ENCODE measurements at places on chromosomes 6 and 20.

- no peak for DNase-seq
Observed at GRCh38 chr6:158164579-158165170, 3.4 kb downstream of the SERAC1 start.

DNA sequence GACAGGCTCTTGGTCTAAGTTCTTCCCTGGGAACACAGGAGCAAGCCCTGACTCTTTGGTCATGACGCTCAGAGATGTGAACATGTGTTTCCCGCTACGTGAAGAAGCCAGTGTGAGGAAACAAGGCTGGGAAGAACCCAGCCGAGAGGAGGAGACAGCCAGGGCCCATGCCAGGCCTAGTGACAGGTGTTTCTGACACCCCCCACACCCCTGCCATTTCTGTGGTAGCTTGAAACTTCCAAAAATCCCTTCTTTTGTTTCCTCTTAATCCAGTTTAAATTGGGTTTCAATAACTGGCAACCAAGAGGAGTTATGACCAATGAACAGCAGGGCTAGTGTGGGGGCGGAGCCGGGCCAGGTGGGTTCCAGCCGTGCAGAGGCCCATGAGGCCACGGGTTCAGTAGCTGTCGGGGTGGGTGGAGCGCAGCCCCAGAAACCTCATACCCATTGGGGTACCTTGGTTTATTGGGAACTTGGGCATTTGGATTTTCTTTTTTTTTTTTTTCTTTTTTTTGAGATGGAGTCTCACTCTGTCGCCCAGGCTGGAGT lies 33.5 kb downstream of the WRNIP1 start:
- DNase-seq, result no peak

GRCh38 chr6:79894939-79895338 lies 52.4 kb downstream of the ELOVL4 start:
- DNase-seq, result no peak

GRCh38 chr6:116424001-116424400 lies 37.2 kb upstream of the CALHM6 start:
- peak; percentile 52 for DNase-seq

GRCh38 chr20:25532971-25533391 lies 52.4 kb downstream of the NINL start:
- DNase-seq, result no peak

DNA sequence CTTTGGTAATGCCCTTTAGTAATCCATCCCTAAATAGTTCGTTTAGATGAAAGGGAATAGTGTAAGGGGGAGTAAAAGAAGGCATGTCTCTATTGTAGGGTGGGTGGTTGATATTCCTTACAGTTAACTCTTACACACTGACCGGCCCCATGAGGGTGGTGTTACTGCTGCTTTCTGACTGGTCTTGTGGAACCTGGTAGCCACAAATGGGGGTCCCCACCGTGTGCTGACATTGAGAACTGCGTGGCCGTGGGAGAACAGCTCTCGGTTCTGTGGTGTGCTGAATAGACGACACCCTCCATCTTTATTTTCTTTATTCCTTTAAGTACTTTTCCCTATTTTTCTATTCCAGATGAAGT lies 19.3 kb downstream of the MRAP2 start:
- DNase-seq, result no peak

DNA sequence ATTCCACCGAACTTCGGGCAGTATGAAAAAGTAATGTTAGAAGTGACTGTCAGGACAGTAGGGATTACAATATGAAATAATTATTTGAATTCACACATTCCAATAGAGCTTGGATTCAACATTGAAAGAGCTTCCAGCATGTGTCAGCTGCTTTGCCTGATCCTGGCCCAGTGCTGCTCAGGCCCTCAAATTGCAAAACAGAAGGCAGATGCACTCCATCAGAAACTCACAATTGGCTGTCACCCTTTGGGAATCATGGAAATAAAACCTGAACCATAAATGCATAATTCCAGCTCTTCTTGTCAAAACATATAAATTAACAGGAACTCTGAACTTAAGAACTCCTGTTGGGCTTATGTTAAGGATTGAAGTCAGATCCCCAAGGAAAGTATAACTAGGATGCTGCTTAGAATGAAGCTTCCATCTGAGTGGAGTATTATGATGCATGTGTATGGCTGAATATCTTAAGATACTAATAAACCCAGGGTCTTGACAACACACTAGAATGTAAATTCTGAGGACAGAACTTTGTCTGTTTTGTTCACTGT lies 1.8 kb upstream of the NDUFAF4 start:
- DNase-seq, result no peak

DNA sequence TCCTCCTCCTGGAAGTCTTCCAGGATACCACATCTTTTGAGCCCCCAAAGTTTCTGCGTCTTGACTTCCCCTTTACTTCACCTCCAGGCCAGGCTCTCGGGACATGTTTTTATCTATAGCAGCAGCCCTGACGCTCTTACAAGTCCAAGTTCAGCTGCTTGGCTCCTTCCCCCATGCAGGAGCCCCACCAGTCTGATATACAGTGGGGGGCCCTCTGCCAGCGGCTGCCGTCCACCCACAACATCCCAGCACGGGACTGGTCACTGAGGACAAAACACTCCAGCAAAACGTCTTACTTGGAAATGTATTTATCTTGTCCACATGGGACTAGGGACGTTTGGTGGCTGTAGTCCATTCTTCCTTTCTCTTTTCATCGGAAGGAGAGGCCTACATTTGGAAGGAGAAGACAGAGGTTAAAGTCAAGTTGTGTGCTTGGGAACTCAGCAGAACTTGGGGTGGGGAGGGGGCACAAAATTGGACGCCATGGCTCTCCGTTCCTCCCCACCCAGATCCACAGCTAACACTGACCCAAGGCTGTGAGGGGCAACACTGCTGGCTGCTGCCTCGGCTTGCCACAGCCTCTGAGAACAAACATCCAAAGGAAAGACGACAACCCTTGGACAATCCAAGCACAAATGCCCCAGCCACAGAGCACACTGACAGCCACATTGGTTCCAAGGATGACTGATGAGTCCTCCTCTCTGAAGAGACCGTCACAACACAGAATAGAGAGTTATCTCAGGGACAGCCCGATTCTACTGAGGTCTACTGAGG lies 79.2 kb downstream of the PRND start:
- no peak for DNase-seq

DNA sequence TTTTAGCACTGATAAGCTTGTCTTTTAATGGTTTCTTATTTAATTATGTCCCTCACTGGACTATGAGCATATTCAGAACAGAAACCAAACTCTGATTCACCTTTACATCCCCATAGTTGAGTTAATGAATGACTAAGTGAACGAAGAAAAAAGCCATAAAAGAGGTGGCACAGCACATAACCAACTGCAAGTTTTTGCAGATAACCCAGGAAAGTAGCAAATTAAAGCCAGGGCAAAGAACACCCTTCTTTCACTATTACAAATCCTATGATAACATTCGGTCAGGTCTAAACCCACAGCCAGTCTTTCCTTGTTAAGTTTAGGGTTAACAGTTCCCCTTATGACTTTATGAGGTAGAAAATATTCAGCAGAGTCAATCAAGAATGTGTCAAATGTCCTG lies 102.7 kb downstream of the RIN2 start:
- no peak for DNase-seq

GRCh38 chr6:41744236-41744787 lies 2.9 kb downstream of the PGC start:
- DNase-seq, result no peak

- no peak for DNase-seq
Observed at GRCh38 chr20:43748274-43748673, 21.5 kb upstream of the GTSF1L start.

DNA sequence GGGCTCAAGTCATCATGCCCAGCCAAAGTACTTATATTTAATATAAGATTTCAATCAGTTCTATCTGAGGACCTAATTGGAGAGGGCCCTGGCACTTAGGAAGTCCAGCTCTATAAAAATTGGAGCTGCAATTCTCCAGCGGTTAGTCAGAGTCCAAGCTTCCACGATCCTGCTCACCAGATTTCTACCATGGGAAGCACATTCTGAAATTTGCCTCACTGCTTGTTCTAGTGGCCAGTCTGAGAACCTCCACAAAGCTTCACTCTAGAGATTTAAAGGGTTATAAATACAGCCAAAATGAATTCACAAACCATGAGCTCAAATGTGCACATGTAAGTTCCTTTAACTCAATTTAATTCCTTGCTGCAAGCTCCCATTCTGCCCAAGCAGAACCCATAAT lies 33.5 kb downstream of the PNLDC1 start:
- DNase-seq, result peak; percentile 40

DNA sequence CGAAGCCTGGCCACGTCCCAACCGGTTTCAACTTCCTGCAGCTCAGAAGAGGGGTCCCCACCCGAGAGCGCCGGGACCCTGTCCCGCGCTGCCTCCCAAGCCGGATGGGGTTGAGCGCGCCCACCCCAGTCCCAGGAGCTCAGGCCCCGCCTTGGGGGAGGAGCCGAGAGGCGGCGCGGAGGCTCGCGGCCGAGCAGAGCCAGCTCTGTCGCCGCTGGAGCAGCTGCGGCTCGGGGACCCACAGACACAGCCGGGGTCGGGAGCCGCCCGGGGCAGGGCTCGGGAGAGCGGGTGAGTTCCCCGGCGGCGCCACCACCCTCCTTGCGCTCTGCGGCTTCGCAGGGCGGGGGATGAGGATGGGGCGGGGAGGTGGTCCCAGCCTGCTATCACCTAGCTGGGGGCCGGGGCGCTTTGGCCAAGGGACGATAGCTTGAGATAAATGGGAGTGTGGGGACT lies at the start of gene PPP1R16B:
Gene PPP1R16B (plus strand): TSS at position 196 of the 456 bp plus-strand sequence. CDS start 30,229 bp downstream, outside the sequence.
- no peak for DNase-seq

DNA sequence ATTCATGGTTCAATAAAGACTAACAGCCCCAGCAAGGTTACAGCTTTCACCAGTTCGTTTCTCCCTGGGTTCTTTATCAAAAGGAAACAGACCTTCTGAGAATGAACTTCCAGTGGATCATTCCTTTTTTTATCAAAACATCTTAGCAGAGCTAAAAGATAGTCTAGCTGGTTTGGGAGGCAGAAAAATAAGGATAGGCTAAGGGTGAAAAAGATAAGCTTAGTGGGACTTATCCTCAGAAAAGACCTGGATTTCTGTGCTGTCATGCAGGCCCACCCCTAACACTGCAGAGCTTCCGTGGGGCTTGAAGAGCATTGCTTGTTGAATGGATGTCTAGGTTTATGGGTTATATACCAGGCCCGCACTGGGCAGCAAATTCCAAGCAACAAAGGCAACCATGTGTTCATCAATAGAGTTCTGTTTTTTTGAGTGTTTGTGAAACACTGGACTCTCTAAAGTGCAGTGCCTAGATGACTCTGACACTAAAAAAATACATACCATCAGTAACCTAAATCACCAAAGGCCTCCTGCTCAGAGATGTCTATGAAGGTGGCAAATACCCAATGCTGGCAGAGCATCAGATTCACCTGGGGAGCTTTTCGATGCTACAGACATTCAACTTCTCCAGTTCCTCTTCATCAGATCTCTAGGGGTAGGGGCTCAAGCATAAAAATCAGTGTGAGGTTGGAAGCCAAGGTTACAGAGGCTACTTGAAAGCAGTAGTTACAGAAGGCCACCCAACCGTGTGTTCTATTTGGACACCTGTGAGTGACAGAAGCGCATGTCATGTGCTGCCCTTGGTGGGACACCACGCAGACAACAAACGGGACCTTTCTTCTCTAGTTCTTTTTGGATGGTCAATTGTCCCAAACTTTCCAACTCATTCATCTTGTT lies 53.0 kb downstream of the TNFAIP3 start:
- no peak for DNase-seq

DNA sequence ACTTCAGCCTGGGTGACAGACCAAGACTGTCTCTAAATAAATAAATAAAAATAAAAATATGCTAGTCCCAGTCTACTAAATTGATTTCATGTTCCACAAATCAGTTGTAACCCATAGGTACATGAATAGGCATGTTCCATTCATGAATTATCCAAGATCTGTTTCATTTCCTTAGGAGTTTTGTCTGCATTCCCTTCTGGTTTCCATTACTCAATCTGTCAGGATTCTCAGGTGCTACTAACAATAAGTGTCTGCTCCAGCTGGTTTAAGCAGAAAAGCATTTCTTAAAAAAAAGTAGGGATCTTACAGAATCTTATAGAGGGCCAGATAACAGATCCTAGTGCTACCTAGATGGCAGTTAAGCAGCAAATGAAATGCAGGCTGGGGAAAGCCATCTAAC lies 15.6 kb upstream of the PKIG start:
- no peak for DNase-seq

DNA sequence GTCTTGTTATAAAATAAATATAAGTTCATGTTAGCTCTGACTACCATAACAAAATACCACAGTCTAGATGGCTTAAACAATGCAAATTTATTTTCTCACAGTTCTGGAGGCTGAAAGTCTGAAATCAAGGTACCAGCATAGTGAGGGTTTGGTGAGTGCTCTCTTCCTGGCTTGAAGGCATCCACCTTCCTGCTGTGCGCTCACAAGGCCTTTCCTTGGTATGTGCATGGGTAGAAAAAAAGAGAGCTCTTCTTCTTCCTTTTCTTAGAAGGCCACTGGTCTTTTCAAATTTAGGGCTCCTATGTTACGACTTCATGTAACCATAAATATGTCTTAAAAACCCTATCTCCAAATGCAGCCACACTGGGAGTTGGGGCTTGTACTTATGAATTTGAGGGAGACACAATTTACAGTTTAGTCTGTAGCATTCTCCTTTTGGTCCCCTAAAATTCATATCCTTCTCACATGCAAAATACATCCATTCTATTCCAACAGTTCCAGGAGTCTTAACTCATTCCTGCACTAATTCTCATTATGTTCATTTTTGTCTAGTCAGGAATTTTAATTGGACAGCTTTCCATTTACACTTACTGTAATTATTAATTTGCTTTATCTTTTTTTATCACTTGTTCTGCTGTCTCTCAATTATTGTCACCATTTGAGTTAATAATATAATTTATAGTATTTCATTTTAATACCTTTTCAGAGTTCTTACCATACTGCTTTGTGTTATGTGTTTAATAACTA lies 381.9 kb upstream of the EPHA7 start:
- DNase-seq, result no peak

GRCh38 chr6:9405369-9405768 lies 970.0 kb upstream of the SLC35B3 start:
- DNase-seq, result peak; percentile 61

DNA sequence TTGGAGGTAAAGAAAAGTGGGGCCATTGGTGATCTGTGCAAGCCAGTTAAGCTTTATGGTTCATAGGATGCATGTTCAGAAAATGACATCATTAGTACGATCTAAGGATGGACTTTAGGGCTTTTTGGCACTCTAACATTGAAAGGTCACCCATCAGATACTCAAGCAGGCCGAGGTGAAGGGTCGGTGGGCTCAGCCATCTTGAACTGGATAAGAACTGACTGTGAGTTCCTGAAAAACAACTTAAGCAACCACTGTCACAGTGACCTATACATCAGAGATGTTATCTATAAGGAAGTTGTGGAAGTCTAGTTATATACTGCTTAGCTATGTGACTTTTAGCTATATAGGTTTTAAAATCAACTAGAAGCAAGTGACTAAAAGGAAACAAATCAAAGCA lies 13.0 kb upstream of the ITCH start:
- DNase-seq, result no peak

- no peak for DNase-seq
Observed at GRCh38 chr20:48148916-48149672, 363.8 kb upstream of the SULF2 start.

GRCh38 chr6:391559-392440 lies at the start of gene IRF4:
IRF4 (plus strand) TSS chr6:391752; CDS start chr6:393153, 1,401 bp downstream.
- no peak for DNase-seq

- no peak for DNase-seq
Observed at GRCh38 chr20:10240655-10241054, 22.0 kb downstream of the SNAP25 start.
